Suprapubic skin (tissue), 4 donors: ENCODE measurements at places on chromosomes 7 and 10.

- peaks cover 61% of the 10 kb centered on the region for H3K36me3 ChIP-seq
- H3K27me3 ChIP-seq: no peaks in the 10 kb centered on the region
- no peak for DNase-seq
- H3K4me1 ChIP-seq: no peaks in the 10 kb centered on the region
- no peak overlapping the region for H3K4me3 ChIP-seq
Measured at GRCh38 chr10:283916-284356, 148.7 kb downstream of the ZMYND11 start.

- no peaks in the 10 kb centered on the region for H3K27me3 ChIP-seq
- H3K27ac ChIP-seq: no peak overlapping the region
- no peak for DNase-seq
Measured at GRCh38 chr10:97509120-97509680, 10.5 kb downstream of the UBTD1 start.

- H3K4me3 ChIP-seq: no peak overlapping the region
- H3K36me3 ChIP-seq: no peaks in the 10 kb centered on the region
- H3K27me3 ChIP-seq: no peaks in the 10 kb centered on the region
- DNase-seq: no peak
Measured at GRCh38 chr7:138125119-138125518, 48.9 kb downstream of the AKR1D1 start.

- H3K27ac ChIP-seq: no peak overlapping the region
- H3K4me1 ChIP-seq: peaks cover 30% of the 10 kb centered on the region
- no peaks in the 10 kb centered on the region for H3K36me3 ChIP-seq
Measured at GRCh38 chr7:904847-905246, 28.5 kb downstream of the GET4 start.

DNA sequence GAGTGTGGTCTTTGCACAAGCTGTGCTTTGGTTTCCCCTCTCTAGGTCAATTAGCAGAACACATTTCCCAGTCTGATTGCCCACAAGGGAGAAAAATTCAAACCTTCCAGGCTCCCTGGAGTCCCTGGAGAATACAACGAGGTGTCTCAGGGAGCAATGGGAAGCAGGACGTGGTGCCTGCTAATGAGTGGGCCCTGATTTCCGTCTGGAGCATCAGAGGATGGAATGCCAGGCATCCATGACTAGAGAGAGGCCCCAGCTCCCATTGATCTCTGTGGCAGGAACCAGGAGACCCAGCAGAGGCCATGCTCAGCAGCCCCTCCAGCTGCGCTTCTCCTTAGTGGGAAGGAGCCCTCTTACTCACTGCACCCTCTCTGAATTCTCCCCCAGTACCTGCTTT, 33.2 kb upstream of the TLX1 start:
- H3K36me3 ChIP-seq: no peaks in the 10 kb centered on the region
- peaks cover 82% of the 10 kb centered on the region for H3K27me3 ChIP-seq
- no peak for DNase-seq
- H3K4me3 ChIP-seq: no peak overlapping the region
- no peak overlapping the region for H3K27ac ChIP-seq

DNA sequence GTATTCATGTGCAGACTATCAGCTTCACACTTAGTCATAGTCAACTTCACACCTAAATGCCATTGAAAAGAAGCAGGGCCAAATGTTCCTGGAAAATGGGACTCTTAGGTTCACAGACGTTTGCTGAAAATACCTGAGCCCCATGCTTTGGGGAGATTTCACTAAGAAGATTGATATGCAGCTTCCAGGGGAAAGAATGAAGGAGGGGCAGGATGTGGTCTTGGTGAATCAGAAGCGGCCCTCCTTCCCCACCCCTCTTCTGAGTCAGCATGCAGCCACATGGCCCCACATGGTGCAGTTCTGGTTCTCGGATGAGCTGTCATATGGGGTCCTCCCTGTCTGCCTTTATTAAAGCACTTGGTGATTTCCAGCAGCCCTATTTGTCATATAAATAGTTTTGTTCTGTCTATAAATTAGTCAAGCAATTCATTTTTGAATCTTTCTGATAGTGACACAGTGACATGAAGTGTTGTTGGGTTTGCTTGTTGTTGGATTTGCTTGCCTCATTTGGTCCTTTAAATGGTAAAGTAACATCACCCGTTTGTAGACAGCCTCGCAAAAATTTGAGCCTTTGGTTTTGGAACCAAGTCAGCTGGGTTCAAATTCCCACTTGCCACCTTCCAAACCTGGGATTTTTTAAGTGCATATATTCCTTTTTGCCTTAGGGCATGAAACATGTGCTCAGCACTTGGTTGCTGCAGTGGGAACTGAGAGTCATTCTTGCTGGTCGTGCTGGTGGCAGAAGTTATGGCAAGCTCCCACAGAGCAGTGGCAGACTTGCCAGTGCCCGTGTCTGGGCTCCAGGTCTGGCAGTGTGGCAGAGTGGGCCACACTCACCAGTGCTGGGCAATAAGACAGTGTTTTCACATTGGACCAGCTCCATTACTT, 68.1 kb upstream of the CDK6 start:
- no peaks in the 10 kb centered on the region for H3K27me3 ChIP-seq
- H3K4me3 ChIP-seq: no peak overlapping the region
- H3K4me1 ChIP-seq: no peaks in the 10 kb centered on the region

DNA sequence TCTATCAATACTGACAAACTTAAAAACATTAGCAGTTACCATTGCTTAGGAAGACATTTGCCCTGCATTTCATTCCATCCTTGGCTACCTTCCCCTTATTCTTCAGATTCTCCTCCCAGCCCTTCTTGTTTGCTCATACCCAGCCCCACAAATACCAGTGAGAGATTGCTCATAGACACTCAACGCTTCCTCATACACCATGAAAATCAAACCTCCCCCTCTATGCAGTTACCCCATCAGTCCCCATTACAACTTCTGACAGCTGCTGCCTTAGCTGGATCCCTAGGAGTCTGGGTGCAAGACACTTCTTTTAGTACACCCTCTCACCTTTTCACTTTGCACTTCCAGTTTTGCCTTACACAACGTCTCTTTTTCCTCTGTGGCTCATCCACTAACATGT, 28.3 kb upstream of the PIK3CG start:
- H3K36me3 ChIP-seq: no peaks in the 10 kb centered on the region
- no peak for DNase-seq
- H3K27me3 ChIP-seq: no peaks in the 10 kb centered on the region
- no peak overlapping the region for H3K4me3 ChIP-seq

- no peaks in the 10 kb centered on the region for H3K4me1 ChIP-seq
- no peak overlapping the region for H3K4me3 ChIP-seq
- no peak overlapping the region for H3K27ac ChIP-seq
- peaks cover 35% of the 10 kb centered on the region for H3K36me3 ChIP-seq
- DNase-seq: peak; percentile 75
Measured at GRCh38 chr7:42940985-42941847, 9.0 kb downstream of the MRPL32 start.

DNA sequence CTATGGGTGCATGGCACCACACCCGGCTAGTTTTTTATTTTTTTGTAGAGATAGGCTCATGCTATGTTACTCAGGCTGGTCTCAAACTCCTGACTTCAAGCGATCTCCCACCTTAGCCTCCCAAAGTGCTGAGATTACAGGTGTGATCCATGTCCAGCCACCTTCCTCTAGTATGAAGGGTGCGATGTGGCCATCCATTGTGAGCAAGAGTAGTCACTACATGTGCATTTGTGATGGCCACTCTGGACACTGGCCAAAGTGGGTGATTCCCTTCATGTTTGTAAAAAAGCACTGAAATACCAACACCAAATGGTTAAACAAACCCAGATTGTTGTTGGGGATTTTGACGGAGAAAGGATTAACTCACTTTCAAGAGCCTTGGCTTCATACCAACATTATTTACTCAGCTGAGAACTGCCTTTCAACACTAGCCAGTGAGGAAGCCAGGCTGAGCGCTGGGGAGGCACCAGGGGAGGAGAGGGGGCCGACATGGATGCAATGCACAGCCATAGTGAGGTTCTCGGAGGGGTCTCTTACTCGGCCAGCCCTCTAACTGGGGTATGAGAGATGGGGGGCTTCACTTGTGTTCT, 198.1 kb upstream of the LYZL2 start:
- no peaks in the 10 kb centered on the region for H3K36me3 ChIP-seq
- H3K4me3 ChIP-seq: no peak overlapping the region
- H3K4me1 ChIP-seq: peaks cover 18% of the 10 kb centered on the region
- no peaks in the 10 kb centered on the region for H3K27me3 ChIP-seq
- H3K27ac ChIP-seq: no peak overlapping the region
- no peak for DNase-seq

DNA sequence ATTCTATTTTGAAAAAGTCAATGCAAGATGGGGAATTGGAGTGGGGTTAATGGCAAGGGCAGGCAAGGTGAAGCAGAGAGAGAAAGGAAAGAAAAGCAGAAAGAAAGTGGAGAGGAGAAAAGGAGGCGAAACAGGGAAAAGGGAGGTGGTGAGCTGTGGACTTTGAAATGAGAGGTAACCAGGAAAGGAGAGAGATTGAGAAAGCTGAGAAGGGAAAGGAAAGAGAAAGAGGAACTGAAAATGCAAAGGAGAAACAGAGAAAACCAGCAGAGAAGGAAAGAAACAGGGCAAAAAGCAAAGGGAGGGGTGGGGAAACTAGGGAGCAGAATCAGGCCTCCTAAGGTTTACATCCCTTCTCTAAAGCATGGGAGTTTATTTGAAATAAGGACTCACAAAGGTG, 72.5 kb upstream of the TPK1 start:
- H3K4me1 ChIP-seq: no peaks in the 10 kb centered on the region
- H3K36me3 ChIP-seq: no peaks in the 10 kb centered on the region
- no peaks in the 10 kb centered on the region for H3K27me3 ChIP-seq
- DNase-seq: no peak

DNA sequence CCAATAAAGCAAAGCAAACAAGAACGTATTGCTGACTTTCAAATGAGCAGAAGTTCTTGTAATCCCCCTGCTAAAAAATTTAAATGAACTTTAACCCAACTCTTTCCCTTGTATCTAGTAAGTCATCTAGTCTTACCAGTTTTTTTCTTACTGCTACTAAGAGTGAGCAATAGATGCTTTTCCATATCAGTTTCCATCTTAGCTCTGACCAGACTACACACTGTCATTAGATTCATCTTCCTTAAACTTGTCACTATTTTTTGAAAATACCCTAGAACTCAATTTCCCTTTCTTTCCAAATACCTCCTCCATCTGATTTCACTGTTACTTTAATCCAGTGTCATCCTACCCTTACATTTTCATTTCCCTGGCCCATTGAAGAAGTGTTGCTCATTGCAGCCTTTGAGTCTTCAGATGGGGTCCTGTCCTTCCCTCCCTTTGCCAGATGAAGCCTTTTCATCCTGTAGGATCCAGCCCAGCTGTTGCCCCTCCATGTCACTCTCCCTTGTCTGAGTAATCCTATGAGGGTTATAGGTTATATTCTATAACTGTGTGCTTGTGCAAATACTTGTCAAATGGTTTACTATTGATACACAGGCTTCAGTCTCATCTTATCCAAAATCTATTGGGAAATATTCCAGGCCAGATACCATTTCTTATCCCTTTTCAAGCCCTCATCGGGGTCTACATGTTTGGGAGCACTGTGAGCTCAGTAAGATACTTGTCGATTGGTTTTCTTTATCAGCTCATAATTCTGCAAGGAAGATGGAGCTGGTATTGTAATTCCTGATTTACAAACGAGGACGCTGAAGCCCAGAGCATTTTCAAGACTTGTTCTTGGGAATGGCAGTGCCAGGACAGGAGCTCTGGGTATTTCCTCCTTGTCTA, 51.5 kb upstream of the ITGB1 start:
- no peaks in the 10 kb centered on the region for H3K27me3 ChIP-seq
- H3K4me1 ChIP-seq: peaks cover 48% of the 10 kb centered on the region
- no peaks in the 10 kb centered on the region for H3K36me3 ChIP-seq
- no peak for DNase-seq

GRCh38 chr7:28771906-28772622, 186.1 kb downstream of the TRIL start:
- H3K27me3 ChIP-seq: no peaks in the 10 kb centered on the region
- DNase-seq: no peak
- H3K27ac ChIP-seq: no peak overlapping the region

- H3K4me1 ChIP-seq: peaks cover 51% of the 10 kb centered on the region
- H3K27ac ChIP-seq: peak overlapping the region; percentile 98
- no peaks in the 10 kb centered on the region for H3K27me3 ChIP-seq
- no peak for DNase-seq
- no peaks in the 10 kb centered on the region for H3K36me3 ChIP-seq
Measured at GRCh38 chr10:97336446-97336845, 1.9 kb upstream of the FRAT2 start.

GRCh38 chr10:78981970-78982281, 86.8 kb upstream of the ZMIZ1 start:
- H3K27ac ChIP-seq: no peak overlapping the region
- no peaks in the 10 kb centered on the region for H3K27me3 ChIP-seq
- no peak for DNase-seq
- peaks cover 13% of the 10 kb centered on the region for H3K4me1 ChIP-seq

DNA sequence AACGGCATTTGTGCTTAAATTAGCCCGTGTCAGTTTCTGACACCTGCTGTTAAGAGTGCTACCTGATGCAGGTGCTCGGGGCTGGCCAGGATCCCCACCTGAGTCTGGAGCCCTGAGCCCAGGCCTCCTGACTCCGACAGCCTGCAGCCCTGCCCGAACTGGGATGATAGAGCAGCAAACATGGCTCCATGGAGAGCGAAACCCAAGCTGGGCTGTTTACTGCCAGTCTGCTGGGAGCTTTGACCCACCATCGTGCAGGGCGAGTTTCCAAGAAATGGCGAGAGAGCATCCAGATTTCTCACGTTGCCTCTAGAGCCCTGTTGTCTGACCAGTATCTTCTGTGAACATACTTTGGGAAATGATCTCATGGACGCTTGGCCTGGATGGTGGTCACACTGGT, 66.2 kb downstream of the MGMT start:
- H3K4me3 ChIP-seq: no peak overlapping the region
- no peak overlapping the region for H3K27ac ChIP-seq
- peaks cover 10% of the 10 kb centered on the region for H3K4me1 ChIP-seq
- DNase-seq: no peak
- H3K36me3 ChIP-seq: peaks cover 11% of the 10 kb centered on the region

DNA sequence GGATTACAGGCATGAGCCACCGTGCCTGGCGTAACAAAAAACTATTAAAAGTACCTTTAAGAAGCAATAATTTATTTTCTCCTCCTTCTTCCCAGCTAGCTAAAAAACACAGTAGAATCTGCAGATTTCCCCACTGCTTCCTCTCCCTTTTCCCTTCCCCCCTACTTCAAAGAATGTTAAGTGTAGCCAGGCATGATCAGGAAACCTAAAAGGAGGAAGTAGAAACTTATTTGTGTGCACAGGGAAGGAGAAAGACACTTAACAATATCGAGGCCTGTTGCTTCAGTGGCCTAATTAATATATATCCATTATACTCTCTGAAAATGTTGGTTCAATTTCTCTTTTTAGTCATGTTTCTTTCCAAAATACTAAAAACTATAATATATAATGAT, 127.7 kb downstream of the NRBF2 start:
- peaks cover 86% of the 10 kb centered on the region for H3K4me1 ChIP-seq
- H3K36me3 ChIP-seq: no peaks in the 10 kb centered on the region
- no peak overlapping the region for H3K4me3 ChIP-seq
- no peaks in the 10 kb centered on the region for H3K27me3 ChIP-seq
- DNase-seq: no peak

DNA sequence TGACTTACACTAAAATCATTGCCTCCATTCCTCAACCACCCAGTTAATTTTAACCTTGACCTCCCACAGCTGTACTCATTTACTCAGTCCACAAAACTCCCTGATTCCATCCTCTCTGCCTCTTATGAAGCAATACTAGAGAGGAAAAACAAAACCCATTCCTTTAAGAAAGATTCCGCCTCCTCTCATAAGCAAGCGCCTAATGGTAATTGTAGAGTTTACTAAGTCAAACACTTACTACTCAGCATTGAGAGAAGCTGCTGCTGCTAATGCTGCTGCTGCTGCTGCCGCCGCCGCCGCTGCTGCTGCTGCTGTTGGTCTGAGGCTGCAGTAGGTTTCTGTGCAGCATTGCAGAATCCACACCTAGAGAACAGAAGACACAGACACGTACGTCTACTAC, 2.1 kb upstream of the ADD3 start:
- peaks cover 57% of the 10 kb centered on the region for H3K4me1 ChIP-seq
- H3K36me3 ChIP-seq: no peaks in the 10 kb centered on the region
- H3K27me3 ChIP-seq: no peaks in the 10 kb centered on the region
- peak overlapping the region; percentile 67 for H3K4me3 ChIP-seq
- no peak for DNase-seq
